NT2/D1 (cell line): ENCODE measurements at places on chromosomes 2 and 18.

GRCh38 chr2:159069229-159069628, 100.8 kb downstream of the TANC1 start:
- no peak for DNase-seq

DNA sequence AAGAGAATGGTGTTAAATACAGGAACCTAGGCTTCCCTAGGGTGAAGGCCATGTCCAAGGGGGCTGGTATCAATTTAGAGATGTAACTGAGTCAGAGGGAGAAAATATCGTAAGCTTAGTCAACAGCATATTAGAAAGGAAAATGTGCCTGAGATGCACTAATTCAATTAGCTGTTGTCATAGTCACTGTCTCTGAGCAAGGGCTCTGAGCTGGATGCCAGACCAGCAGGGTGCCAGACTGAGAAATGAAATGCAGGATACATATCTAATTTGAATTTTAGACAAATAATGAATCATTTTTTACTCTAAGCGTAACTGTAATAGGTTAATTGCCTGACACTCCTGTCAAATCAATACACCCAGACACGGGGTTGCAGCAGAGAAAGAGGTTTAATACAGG, 11.4 kb upstream of the SLC35F6 start:
- no peak for DNase-seq

DNA sequence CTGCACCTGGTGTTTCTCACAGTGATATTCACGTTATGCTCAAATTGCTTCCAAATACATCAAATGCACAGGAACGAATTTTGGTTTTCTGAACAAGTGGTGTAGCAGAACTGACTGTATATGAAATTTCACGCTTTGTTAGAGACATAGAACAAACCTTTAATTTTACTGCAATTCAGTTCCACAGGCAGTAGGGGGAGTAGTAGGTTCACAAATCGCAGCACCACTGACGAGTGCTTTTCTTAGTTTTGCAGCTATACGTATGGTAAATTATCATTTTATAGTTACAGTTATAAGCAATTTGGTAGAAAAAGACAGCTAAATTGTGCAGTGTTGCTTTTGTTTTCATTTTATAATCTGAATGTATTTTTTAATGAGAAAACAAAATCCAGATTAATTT, 113.3 kb downstream of the KIAA1328 start:
- DNase-seq: peak; percentile 15

DNA sequence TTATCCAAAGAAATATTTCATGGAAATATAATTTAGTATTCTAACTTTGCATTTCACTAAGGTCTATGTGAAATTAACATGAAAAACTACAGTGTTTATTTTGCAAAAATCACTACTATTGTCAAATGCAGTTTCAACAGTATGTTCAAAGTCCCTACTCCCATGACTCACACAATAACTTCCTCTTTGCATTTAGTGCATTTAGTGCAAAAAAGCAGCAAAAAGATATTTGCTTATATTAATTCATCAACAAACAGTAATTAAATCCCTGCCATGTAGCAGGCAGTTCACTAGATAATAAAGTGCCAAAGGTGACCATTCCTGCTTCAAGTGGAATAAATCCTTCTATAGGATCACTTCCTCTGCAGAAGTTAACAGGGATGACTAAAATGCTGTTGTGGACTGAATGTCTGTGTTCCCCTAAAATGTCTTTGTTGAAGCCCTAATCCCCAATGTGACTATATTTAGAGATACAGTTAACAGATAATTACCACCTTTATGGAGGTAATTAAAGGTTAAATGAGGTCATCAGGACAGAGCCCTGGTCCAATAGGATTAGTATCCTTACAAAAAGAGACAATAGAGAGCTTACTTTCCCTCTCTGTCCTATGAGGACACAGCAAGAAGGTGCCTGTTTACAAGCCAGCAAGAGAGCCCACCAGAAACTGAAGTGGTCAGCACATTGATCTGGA, 61.7 kb downstream of the STK39 start:
- no peak for DNase-seq

DNA sequence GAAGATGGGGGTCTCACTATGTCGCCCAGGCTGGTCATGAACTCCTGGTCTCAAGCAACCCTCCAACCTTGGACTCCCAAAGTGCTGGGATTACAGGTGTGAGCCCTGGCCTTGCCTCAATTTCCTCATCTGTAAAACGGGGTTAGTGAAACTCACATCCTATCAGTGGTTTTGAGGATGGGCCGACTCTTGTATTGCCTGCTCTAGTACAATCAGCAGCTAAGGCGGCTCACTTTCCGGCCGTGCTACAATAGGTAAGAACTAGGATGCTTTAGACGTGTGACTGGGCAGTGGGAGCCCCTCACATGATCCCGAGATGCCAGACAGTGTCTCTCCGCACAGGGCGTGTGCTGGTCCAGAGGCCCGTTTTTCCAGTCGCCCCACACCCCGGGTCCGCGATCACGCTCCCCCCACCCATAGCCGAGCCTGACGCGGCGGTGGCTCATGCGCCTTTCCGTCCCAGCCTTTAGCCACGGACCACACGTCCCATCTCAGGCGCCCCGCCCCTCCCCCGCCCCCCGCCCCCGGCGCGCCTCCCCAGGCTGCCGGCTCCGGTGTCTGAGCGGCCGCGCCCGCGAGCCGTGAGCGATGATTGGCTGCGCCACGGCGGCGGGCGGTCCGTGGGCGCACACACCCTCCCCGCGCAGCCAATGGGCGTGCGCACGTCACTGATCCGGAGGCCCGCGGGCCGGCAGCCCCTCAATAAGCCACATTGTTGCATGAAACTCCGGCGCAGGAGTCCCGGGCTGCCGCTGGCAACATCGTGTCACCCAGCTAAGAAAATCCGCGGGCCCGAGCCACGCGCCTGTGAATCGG, at the start of gene HK2:
Gene HK2, plus strand, starts transcription at position 710 of the 816 bp plus-strand sequence. CDS start 454 bp downstream, outside the sequence.
- DNase-seq: peak; percentile 83

DNA sequence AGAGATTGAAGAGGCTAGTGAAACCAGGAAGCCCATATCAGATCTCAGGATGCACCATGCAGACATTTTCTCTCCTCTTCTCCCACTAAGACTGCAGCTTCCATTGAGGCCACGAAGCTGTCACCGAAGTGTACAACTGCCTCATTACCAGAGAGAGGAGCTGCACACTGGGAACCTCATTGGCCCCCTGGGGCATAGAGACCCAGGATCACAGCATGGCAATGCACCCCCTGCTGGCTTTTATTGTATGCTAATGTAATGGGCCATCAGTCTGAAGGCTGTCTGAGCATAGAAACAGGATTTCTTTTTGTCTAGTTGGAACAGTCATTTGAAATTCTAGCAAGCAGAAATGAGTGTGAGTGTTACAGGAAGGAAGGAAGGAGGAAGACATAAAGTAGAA, 861.6 kb upstream of the CELF4 start:
- DNase-seq: no peak

GRCh38 chr18:34084635-34085034, 140.1 kb downstream of the NOL4 start:
- no peak for DNase-seq

DNA sequence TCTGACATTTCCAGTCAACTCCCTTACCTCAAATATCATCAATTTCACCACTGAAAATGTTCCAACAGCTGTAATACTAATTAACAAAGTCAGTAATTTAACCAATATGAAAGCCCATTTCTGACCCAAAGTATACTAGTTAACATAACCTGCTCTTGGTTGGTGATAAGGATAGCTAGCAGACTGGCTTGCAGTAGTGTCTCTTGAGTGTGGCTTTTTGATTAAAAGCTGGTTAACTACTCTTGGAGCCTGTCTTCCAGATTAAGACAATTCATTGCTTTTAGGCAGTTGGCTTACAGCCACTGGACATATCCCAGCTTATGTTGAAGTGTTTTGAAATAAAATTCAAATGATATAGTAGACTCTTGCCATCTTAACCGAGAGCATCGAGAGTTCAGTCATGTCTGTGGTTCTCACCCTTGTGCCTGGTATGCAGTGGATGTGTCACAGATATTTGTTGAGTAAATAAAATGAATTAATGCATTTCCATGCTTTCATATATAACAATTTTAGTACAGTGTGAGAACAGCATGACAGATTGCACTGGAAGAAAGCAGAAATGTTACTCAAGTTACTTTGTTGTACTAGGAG, 158.1 kb downstream of the TANC1 start:
- DNase-seq: no peak

- DNase-seq: peak; percentile 66
These were observed 101.7 kb downstream of the AGAP1 start for GRCh38 chr2:235595422-235596010.

- peak; percentile 20 for DNase-seq
These were observed 166.0 kb downstream of the SOCS6 start for GRCh38 chr18:70454704-70455322.
